ENCODE measurements at places on chromosomes 16 and 17.
A peak's percentile ranks its signal among the peaks of the same experiment; 100 is the strongest.

DNA sequence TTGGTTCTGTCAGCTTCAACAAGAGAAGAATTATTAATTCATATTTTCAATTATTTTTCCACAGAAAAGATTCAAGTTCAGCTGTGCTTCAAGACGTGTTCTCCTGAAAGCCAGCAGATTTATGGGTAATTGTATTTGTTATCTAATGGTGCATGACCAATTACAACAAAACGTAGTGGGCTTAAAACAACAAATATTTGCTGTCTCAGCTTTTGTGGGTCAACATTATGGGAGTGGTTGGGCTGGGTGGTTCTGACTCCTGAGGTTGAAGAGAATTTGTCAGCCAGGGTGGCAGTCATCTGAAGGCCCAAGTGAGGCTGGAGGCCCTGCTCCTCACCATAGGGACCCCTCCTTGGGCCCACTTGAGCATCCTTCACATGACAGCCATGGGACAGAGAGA lies 24.1 kb upstream of the KREMEN2 start:
- DNase-seq: no peak

DNA sequence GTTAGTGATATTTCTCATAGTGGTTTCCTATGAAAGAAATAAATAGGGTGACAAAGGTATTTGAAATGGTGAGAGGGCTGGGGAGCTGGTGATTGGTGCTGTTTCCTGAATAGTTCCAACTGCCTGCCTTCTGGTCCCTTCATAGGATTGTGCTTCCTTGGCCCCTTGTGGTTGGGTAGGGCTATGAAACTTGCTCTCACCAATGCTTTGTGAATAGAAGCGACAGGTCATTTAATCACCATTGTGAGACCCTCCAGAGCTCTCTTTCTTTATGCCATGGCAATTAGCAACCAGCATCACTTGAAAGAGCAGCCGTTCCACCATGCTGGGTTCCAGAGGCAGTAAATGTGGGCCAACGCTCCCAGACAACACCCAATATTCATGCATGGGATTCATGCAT lies 23.7 kb upstream of the WWOX start:
- DNase-seq: no peak

DNA sequence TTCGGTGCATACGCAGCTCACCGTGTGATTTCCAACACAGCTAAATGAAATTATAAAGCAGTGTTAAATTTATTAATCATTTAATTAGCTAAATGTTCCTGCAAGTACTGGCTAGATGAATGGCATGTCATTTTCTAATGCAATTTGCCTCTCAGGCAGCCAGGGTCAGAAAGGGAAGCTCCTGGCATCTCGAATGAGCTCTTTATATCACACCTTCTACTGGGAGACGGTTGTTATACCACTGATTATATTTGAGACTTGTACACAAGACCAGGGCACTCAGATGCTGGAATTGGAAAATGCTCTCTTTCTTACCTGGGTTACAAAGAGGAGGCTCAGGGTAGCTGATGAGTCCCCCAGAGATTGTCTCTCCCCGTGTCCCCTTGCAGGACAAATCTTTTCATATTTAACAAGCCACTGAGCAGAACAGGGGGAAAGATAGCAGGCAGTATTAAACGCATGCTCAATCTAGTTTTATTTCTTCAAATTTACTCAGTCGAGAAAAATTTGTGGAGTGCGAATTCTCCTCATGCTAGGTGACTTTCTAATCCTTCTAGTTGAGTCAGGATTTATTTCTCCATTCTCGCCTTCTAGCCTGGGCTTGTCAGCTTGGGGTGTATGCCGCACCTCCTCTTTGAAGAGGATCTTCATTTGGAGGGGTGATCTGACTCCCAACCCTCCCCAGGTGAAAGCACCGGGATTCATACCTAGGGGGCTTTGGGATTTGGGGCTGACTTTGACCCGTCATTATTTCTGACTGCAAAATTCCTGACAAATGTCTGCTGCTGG lies 441.1 kb downstream of the MAF start:
- DNase-seq: no peak

- no peak for DNase-seq
Observed at GRCh38 chr17:30495586-30495985, 18.4 kb downstream of the GOSR1 start.

GRCh38 chr17:32486111-32486700 lies 587 bp upstream of the CDK5R1 start:
- DNase-seq: peak; percentile 80

DNA sequence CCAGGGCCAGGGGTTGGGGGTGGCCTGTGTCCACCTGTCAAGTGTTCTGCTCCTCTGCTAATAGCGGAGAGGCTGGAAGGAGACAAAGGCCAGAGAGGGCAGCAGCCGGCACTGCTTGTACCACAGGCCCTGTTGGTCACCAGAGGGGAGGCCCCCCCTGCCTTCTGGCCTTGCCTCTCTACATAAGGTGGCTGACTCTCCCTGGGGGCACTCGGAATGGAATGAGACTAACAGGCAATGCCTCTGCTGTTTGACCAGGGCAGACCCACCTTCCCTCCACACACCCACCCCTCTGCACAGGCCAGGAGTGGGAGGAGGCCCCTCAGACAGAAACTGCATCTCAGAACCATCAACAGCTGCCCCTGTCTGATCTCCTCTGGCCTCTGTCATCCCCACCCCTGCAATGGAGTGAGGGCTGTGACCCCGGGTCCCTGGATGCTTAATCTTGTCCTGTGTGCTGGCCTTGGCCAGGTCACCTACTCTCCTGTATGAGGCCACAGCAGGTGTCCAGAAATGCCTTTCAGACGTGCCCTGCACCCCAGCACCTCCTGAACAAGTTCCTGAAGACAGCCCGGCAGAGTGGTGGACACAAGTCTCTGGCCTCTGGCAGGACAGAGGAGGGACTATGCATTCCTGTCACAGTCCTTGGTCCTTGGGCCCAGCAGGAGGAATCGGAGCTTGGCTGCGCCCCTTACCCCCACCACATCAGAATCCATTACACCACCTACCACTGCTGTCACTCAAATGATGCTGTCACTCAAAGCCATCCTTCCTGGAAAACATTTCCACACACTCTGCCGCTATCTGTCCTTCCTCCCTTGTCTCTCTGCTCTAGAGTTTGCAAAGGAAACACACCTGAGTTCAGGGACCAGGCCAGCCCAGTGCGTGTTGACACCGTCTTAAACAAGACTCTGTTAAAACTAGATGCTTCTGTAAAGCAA lies 107.5 kb upstream of the ZNF750 start:
- peak; percentile 51 for DNase-seq

DNA sequence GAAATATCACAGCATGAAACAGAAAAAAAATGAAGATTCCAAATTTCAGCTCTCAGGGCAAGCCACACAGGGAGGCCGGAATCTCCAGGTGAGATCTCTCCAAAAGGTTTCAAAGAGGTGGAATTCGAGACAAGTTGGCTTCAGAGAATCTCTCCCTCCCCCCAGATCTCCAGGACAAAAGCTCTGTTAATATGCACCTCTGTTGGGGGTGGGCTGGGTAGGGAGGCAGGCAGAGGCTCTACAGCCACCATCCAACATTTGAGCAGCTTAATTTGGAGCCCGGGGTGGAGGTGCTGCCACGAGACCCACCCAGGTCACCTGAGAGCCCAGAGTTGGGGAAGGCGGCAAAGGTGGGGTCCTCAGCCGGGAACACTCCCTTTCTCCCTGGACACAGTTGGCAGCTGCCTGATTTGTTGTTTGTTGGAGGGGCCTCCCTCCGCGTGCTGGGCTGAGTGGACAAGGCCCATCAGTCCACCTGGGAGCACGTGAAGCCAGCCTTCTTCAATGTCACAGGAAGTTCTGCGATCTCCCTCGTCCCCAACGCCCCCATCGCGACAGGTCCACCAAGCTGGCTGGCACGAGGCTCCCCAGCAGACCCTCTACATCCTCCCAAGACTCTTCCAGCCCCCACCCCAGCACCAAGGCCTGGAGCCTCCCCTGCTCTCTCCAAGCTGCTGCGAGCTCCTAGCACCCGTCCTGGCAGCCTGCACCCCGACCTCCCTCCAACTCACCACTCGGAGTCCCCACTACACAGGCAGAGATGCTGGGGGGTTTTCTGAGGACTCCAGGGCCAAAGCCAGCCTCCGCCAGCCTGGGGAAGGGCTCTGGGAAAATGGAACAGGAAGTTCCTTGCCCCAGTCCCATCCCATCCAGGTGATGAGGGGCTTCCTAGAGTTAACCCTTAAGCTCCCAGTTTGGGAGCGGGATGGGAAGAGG lies at the start of gene ZSCAN10:
Gene ZSCAN10, minus strand, starts transcription at position 836 of the 936 bp plus-strand sequence. CDS start 6,357 bp downstream, outside the sequence.
- DNase-seq: no peak

Measured in natural killer cell treated with Interleukin-12 subunit alpha and Interleukin-12 subunit beta and Interleukin-15 and Interleukin-18, amount 100 ng/mL, for 72 hours (primary cell).